ENCODE measurements at places on chromosomes 1 and 21. TPM values are rescaled to one million over a fixed set of nuclear protein-coding genes. Genes with fewer than 3 reads are reported as not detected.

DNA sequence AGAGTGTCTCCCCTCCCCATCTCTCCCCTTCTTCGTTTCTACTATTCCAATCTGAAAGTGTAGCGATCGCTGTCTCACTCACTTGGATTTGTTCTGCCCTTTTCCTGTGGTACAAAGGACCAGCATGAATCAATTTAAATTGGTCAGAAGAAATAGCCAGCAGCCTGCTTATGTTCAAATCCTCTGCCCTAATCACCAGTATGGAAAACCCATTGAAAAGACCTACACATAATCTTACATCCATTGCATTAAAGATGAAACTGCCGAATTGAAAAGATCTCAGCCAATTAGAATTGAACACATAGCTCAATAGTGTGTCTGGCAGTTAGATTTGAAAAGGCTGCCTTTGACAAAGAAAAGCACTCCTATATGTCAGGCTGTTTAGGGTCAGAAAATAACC lies 122.6 kb downstream of the TNNI3K start:
- H3K27ac ChIP-seq, result no peak overlapping the region
- DNase-seq, result no peak
- no peaks in the 10 kb centered on the region for H3K4me1 ChIP-seq
- H3K4me3 ChIP-seq, result no peak overlapping the region

Gene TIE1
- total RNA-seq, result 2.9 TPM

Gene CELA2A
- not detected for total RNA-seq

Gene FBXO44
- total RNA-seq, result 19.8 TPM

DNA sequence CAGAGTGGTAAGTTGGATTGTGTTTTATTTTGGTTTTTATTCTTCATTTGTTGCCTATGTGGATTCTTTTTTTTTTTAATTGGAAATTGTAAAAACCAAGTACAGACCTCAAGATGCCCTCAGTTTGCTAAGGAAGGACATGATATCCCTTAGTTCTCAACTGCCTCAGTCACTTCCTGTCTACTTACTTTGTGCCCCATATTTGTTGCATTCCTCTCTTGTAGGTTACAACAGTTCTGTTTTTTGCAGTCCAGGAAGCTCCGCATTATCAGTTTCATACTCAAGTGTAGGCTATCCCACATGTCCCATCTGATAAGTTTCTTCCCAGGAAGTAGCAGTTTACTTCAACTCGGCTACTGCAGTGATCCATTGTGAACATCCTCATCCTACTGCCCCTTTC lies 82.0 kb downstream of the RPAP2 start:
- no peaks in the 10 kb centered on the region for H3K27me3 ChIP-seq
- H3K27ac ChIP-seq, result no peak overlapping the region
- peaks cover 51% of the 10 kb centered on the region for H3K36me3 ChIP-seq
- H3K4me1 ChIP-seq, result peaks cover 12% of the 10 kb centered on the region

Gene ANGPTL3
- not detected for total RNA-seq

- H3K4me3 ChIP-seq, result no peak overlapping the region
- no peaks in the 10 kb centered on the region for H3K4me1 ChIP-seq
- DNase-seq, result no peak
- no peak overlapping the region for H3K27ac ChIP-seq
- H3K36me3 ChIP-seq, result no peaks in the 10 kb centered on the region
These were observed 266.7 kb upstream of the ADAMTS5 start for GRCh38 chr21:27233514-27234115.

DNA sequence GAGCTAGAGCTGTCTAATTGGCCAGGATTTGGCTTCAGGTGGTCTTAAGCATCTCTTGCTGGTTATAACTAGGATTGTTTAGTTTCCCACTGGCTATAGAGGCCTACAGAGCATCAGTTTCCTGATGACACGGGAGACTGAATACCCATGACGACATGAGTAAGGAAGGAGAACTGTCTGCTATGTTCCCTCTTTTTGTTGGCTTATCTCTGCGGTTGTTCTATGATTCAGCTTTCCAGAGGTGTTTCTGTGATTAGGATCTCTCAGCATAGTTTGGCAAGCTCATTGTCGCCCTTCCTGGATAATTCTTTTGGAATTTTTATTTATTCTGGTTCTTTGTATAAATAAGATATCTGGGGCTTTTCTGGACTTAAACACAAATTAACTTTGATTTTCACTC lies 163.4 kb downstream of the OLFM3 start:
- H3K27ac ChIP-seq, result no peak overlapping the region
- no peak overlapping the region for H3K4me3 ChIP-seq
- H3K36me3 ChIP-seq, result no peaks in the 10 kb centered on the region
- no peak for DNase-seq

Gene ADORA1
- not detected for total RNA-seq

Gene ATP6V1G3
- total RNA-seq, result not detected

DNA sequence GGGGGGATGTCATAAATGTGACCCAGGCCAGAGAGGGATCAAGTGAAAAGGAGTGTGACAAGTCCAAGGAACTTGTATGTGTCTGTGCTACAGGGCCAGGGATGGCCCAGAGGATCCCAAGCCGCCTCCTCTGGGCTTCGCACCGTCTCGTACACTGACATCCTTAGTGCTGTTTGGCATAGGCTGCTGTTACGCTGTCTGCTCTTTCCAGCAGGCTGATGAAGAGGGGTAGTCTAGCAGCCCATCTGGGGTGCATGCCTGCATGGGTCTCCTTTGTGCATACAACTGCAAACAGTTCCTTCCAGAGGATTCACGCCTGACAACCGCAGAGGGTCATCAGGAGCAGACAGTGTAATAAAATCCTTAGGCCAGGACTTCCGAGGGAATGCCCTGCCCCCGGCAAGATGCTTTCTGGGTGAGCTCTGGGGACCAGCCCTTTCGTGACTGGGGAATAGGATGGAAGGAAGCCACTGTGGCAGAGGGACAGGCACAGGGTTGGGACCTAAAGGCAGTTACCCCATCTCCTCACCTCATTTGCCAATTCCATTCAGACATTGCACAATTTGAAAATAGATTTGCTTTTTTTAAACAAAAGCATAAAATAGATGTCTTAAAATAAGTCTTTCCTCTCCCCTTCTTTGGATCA lies 6.3 kb upstream of the GOLT1A start:
- no peaks in the 10 kb centered on the region for H3K4me1 ChIP-seq
- no peak for DNase-seq
- peaks cover 7% of the 10 kb centered on the region for H3K27me3 ChIP-seq
- no peak overlapping the region for H3K27ac ChIP-seq
- no peaks in the 10 kb centered on the region for H3K36me3 ChIP-seq

Gene PGLYRP3
- not detected for total RNA-seq

Data from activated T-helper 2 cell treated with anti-CD3 and anti-CD28 coated beads, Interferon-gamma antibody, Interleukin-2, Interleukin-4, amounts not matched to agents 10 μg/mL and 5 μg/mL and 100 μg/mL, durations not matched to agents 14 hours and 24 hours and 36 hours (primary cell).